Esophagus squamous epithelium (tissue), 5 donors: ENCODE measurements at places on chromosomes 2 and 18. TPM values are rescaled to one million over a fixed set of nuclear protein-coding genes. Genes with fewer than 3 reads are reported as not detected.
A peak's percentile ranks its signal among the peaks of the same experiment; 100 is the strongest.

The INO80D gene
- total RNA-seq, result 18.6 TPM

The NEURL3 gene
- not detected for total RNA-seq

DNA sequence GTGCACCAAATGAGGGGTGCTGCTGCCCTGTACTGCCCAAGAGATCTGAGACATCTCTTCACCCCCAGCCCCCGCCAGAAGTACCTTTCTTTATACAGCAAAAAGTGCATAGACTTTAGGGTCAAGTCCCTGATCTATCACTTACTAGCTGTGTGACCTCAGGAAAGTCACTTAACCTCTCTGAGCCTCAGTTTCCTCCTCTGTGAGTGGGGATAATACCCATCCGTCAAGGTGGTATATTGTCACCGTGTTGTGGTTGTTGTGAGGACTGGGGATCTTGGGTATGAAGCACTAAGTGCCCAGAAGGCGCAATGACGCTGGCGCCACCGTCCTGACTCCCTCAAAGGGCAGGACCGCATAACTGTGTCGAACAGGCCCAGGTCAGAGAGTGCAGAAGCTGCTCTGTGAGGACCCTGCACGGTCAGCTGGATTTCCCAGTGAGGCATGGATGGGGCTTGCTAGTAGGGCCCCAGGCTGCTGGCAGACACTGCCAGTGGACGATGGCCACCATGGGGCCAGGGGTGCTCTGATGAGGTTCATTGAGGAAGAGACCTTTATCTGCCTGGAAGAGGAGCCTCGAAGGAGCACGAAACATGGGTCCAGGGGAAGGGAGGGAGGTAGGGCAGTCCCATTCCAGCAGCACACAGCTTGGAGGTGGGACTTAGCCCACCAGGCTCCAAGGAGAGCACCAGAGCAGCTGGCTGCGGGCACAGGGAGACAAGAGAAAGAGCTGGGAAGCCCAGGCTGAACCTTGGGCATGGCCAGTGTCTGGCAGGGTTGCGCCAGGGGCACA lies 61.8 kb upstream of the LAPTM4A start:
- peaks cover 36% of the 10 kb centered on the region for H3K4me1 ChIP-seq
- no peak overlapping the region for H3K4me3 ChIP-seq
- H3K27me3 ChIP-seq, result no peaks in the 10 kb centered on the region

DNA sequence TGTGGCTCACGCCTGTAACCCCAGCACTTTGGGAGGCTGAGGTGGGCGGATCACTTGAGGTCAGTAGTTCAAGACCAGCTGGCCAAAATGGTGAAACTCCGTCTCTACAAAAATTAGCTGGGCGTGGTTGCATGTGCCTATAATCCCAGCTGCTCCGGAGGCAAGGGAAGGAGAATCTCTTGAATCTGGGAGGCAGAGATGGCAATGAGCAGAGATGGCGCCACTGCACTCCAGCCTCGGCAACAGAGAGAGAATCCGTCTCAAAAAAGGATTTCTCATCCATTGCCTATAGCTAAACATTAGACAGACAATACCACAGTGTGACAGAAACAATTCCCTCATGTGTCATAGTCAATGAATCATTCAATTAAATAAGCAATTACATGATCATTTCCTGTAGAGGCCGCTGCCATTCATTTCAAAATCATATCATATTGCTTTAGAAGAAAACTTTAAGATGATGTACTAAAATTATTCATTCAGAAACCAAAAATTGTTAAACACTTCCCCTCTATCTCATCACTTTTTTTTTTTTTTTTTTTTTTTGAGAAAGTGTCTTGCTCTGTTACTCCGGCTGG lies 69.5 kb upstream of the TGIF1 start:
- H3K4me1 ChIP-seq, result no peaks in the 10 kb centered on the region
- H3K27ac ChIP-seq, result no peak overlapping the region
- H3K36me3 ChIP-seq, result no peaks in the 10 kb centered on the region
- no peak for DNase-seq

DNA sequence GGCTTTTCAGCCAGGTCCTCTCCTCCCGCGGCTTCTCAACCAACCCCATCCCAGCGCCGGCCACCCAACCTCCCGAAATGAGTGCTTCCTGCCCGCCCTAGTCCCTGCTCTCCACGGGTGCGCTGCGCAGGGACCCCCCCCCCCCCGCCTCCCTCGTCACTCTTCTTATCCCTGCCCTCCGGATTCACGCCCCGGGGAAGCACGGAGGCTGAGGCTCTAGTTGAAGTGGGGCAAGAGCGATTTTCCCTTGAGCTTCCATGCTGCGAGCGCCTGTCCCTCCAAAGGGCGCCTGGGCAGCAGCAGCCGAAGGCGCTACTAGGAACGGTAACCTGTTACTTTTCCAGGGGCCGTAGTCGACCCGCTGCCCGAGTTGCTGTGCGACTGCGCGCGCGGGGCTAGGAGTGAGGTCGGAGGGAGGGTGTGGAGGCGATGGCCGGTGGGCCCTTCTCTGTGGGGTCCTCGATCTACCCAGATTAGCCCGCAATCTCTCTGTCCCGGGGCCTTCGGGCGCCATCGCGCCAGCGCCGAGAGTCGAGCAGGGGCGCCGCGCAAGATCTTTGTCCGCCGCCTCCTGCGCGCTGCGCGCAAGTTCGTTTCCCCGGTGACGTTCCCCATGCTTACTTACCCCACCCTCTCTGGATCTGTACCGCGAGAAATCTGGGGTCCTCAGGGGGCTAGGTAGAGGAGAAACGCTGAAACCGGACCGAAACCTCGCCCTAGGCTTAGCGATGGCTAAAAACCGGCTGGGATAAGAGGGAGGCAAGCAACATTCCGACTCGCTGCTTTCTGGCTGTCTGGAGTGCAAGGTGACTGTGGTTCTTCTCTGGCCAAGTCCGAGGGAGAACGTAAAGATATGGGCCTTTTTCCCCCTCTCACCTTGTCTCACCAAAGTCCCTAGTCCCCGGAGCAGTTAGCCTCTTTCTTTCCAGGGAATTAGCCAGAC lies 677 bp downstream of the GAD1 start:
- peak overlapping the region; percentile 14 for H3K4me3 ChIP-seq
- peaks cover 89% of the 10 kb centered on the region for H3K27me3 ChIP-seq
- no peak for DNase-seq

DNA sequence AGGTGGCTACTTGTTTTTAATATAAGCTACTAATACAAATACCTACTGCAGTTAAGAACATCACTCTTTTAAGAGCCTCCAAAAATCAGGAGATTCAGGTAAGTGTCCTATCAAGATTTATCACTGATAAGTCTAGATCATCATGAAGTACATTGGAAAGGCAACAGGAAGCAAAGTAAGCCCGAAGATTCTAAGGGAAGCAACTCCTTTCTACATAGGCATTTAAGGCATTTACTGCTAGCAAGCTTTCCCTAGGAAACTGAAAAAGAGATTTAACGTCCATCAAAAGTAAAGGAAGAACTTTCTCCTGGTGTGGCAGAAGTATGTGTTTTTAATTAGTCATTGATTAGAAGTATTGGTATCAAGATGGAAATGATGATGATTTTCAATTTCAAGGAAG lies 3.7 kb downstream of the STK17B start:
- H3K4me1 ChIP-seq, result peaks cover 36% of the 10 kb centered on the region
- no peaks in the 10 kb centered on the region for H3K27me3 ChIP-seq
- peaks cover 4% of the 10 kb centered on the region for H3K36me3 ChIP-seq
- H3K27ac ChIP-seq, result peak overlapping the region; percentile 59
- no peak overlapping the region for H3K4me3 ChIP-seq

- H3K27me3 ChIP-seq, result no peaks in the 10 kb centered on the region
- no peak for DNase-seq
- no peak overlapping the region for H3K4me3 ChIP-seq
Observed at GRCh38 chr2:126877861-126878565, 20.7 kb upstream of the TEX51 start.

DNA sequence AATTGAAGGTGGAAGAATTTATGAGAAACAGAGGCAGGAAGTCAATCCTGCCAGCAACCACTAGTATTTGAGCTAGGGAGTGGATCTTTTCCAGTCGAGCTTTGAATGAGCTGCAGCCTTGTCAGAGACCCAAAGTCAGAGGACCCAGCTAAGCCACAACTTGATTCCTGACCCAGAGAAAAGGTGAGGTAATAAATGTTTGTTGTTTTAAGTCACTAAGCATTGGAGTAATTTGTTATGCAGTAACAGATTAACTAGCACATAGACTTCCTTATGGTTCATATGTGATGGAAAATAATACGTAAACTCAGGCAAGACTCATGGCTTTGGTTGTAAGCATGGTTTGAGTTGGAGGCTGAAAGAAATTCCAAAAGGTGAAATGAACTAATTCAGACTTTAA lies 21.6 kb downstream of the EFEMP1 start:
- H3K4me3 ChIP-seq, result no peak overlapping the region
- no peak overlapping the region for H3K27ac ChIP-seq
- H3K36me3 ChIP-seq, result no peaks in the 10 kb centered on the region
- no peak for DNase-seq
- peaks cover 24% of the 10 kb centered on the region for H3K4me1 ChIP-seq

The TMEM37 gene
- total RNA-seq, result 11.4 TPM
